ENCODE measurements at places on chromosomes 1 and 21.

- DNase-seq: no peak
Observed at GRCh38 chr1:46539972-46540371, 11.5 kb downstream of the KNCN start.

- no peak for DNase-seq
Observed at GRCh38 chr1:158037008-158037865, 43.8 kb downstream of the KIRREL1 start.

DNA sequence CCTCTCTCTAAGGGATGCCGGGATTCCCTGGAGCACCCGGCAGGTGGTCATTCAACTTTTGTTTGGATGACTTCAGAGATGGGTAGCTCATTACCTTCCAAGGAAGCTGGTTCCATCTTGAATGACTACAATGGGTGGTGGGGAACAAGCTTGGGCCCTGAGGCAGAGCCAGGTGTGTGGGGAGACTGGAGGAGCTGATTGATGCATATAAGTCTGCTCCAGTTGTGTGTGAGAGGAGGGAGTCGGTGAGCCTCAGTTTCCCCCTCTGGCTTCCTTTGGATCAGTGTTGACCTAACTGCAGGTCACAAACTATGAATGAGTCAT is 133.8 kb upstream of the ZBTB40 start:
- DNase-seq: no peak

DNA sequence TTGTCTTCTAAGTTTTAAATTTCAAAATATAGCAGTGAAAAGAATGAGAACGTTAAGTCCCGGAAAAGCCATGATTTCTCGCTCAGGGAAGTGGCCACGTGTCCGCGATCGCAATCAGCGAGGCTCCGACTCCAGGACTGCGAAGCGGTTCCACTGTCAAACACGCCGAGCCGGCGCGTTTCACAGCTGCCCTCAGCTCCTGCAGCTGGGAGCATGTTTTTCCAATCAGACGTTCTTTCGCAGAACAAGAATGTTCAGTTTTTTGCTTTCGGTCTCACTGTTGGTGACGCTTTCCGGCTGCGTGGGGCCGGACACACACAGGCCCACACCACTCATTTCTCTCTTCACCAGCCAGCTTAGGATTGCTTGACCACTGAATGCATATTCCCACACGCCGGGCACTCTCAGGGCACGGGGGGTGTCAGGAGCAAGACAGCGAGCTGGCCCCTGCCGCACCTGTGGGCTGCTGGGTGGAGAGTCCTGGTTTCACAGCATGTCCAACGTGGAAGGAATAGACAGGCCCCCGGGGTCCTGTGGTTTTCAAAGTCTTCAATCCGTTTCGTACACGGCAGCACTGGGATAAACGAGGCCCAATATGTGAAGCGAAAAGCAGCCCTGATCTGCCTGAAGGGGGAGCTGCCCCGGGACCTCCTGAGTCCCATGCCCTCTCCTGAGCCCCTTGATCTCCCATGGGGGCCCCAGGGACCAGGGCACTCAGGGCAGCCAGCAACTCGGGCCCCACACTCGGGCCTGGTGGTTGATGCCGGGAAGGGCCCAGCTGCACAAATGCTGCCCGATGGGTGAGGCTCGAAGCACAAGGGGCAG is 47.3 kb upstream of the COL18A1 start:
- DNase-seq: no peak

DNA sequence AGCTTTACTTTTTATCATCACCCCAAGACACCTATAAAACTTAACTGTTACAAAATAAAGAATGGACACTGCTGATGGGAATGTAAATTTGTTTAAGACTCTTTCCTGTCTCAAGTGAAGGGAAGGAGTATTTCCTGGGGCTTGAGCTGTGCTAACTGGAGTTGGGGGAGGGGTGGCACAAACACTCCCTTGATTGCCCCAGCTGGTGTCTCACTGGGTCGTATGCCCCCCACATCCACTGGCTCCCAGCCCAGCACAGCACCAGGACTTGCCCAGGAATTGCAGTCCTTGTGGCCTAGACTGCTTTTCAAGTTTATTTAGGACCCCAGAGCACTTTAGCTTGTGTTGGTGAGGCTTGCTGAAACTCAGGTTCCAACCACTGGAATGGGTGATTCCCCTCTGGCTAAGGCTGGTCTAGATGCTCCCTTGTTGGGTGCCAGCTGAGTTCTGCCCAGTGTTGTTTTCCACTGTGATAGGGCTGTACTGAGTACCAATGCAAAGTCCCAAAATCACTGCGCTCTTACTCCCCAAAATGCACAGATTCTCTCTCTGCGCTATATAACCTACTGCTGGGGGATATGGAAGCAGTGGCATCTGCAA is 49.1 kb upstream of the DR1 start:
- no peak for DNase-seq

DNA sequence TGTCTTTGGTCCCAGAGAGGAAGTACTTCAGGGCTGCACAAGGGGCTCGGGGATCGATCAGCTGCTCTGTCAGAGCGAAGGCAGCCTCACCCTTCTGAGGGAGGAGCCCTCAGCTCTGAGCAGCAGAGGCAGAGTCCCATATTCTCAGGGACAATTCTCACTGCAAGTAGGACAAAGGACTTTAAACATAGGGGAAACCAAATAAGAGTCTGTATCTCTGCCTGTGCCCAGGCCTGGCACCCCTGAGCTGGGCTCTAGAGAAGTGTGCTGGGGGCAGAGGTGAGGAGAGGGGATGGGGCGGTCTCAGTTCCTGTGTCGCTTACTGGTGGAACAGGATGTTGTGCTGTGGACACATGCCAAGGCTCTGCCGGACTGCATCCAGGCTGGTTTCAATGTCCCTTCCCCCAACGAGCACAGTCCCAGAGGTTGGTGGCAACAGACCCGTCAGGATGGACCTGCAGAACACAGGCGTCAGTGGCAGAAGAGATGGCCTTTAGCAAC is 76.6 kb downstream of the ABCA4 start:
- DNase-seq: no peak

GRCh38 chr21:16476056-16476825 is 746.5 kb downstream of the USP25 start:
- no peak for DNase-seq

DNA sequence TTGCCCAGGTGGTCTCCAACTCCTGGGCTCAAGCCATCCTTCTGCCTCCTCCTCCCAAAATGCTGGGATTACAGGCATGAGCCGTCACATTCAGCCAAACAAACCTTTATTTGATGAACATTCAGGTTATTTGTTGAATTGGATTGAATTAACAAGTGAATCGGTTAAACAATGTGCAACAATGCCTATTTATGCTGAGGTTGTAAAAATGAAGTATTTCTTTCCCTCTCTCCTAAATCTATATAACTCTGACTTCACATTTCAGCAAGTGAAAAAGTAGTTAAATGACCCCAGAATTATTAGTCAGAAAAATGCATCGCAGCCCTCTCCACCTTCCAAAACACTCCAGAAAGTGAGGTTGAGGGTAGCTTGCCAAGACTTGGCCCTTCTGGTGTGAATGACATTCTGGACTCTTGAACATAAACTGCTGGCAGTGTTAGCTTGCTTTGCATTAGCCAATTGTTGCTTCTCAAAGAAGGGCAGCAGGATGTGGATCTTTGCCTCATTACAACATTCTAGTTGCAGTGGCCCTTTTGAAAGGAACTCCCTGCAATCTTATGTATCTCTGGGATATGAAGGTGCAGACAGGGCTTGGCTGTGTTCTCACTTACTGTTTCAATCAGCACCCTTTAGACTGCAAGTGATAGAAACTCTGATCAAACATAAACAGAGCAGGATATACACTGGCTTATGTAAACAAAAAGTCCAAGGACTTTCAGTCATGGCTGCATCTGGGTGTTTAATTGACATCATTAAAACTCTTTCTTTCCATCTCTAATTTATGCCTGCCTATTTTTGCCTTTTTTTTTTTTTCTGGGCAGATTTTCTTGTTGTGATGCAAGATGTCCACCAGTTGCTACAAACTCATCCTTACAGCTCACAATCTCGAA is 22.4 kb downstream of the EDN2 start:
- DNase-seq: no peak

- no peak for DNase-seq
Observed at GRCh38 chr1:46166521-46167462, 8.1 kb upstream of the TSPAN1 start.

- no peak for DNase-seq
Observed at GRCh38 chr1:222034790-222035189, 292.9 kb upstream of the DUSP10 start.

- DNase-seq: no peak
Observed at GRCh38 chr1:206895837-206896242, 1.4 kb upstream of the IL24 start.

DNA sequence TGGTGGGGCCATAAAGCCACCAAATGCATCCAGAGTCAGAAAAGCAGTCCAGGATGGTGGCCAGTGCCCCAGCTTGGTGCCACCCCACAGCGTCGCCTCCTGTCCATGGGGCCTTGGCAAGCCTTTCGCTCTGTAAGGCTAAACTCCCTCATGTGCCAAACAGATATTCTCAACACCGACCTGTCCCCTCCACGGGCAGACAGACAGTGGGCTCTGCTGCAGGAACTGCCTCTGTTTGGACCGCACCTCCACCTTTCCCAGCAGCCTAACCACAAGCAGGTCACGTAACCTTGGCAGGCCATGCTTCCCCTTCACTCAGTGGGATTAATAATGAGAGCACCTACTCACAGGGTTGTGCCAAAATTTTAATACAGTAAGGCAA is 11.7 kb downstream of the RUNX1 start:
- DNase-seq: no peak

DNA sequence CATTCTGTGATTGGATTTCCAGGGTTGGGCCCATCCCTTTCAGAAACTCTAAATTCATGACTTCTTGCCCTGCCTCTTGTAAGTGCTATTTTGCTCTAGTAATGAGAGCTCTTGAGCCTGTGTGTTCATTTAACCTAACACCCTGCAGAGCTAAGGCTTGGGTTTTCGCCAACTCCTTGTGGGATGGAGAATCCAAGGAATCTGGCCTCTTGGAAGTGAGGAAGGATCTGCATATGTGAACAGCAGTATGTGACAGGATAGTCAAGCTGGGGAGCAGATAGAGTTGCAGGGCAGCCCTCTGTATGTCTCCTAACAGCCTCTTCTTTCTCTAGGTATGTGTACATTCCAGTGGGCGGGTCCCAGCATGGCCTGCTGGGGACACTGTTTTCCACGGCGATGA is 258.9 kb downstream of the HHAT start:
- peak; percentile 38 for DNase-seq

- DNase-seq: no peak
Observed at GRCh38 chr21:24658026-24658425, 949.3 kb downstream of the MRPL39 start.

DNA sequence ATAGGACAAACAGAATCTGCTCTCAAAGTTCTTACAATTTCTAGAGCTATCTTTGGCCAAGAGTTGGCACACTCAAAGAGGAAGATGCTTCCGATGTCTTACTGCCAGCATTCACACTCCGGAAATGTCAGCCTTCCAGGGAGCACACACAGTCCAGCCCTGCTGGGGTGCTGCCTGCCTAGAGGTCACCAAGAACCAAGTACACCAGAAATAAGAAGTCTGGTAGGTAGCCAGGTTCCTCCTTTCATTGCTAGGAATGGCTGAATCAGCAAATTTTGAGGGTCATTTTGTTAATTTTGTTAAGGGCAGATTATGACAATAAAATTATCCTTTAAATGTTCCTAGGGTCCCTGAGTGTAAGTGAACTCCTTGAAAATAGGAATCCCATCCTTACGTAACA is 77.5 kb downstream of the PLPP3 start:
- no peak for DNase-seq

DNA sequence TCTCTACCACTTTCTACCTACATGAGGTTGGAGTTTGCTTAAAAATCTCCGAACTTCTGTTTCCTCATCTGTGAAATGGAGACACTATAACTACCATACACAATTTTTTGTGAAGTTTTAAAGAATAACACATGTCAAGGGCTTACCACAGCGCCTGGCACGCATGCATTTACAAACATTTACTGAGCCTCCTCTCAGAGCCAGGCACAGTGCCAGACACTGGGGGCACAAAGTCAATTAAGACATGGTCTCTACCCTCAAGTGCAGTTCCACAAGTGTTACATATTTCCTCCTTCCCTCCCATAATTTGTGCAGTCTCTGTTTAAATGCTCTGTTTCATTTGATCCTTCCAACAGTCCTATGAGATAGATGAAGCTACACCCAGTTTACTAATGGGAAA is 356.4 kb upstream of the ESRRG start:
- no peak for DNase-seq

DNA sequence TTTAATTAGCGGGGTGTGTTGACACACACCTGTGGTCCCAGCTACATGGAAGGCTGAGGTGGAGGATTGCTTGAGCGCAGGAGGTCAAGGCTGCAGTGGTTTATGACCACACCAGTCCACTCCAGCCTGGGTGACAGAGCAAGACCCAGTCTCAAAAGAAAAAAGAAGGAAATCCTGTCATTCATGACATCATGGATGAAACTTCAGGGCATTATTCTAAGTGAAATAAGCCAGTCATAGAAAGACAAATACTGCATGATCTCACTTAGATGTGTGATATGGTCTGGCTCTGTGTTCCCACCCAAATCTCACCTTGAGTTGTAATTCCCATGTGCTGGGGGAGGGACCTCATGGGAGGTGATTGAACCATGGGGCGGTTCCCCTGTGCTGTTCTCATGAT is 82.6 kb downstream of the MT1HL1 start:
- DNase-seq: no peak

GRCh38 chr1:5563861-5564577 is 428.2 kb downstream of the NPHP4 start:
- DNase-seq: no peak

- no peak for DNase-seq
Observed at GRCh38 chr1:212281590-212281989, 3.6 kb upstream of the PPP2R5A start.

- no peak for DNase-seq
Observed at GRCh38 chr1:22563671-22564602, 648 bp downstream of the EPHA8 start.

GRCh38 chr1:156592158-156592909 is 758 bp downstream of the NAXE start:
- DNase-seq: no peak

DNA sequence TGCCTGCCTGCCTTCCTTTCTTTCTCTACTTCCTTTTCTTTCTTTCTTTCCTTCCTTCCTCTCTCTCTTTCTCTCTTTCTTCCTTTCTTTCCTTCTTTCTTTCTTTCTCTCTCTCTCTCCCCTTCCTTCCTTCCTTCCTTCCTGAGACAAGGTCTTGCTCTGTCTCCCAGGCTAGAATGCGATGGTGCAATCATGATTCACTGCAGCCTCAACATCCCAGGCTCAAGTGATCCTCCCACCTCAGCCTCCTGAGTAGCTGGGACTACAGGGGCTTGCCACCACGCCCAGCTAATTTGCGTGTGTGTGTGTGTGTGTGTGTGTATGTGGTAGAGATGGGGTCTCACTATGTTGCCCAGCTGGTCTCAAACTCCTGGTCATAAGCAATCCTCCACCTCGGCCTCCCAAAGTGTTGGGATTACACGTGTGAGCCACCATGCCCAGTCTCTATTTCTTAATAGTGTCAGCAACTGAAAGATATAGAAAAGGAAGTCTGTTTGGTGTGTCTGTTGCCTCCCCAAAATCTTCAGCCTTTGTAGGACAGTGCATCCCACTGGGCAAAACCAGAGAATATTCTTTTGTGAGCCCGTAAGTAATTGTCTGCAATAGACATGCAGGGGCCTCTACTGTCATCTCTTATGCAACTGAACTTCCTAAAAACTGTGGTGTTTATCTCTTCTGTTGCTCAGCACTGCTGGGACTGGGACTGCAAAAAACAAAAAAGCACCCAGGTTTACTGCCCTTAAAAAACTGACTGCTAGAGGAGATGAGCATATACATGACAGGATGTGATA is 20.9 kb upstream of the RAB4A start:
- no peak for DNase-seq

GRCh38 chr21:41188486-41189149 is 20.7 kb downstream of the BACE2 start:
- no peak for DNase-seq

GRCh38 chr1:81781749-81782148 is 19.0 kb upstream of the ADGRL2 start:
- DNase-seq: no peak
